ENCODE measurements at places on chromosomes 7 and 10.

GRCh38 chr7:919924-920341 is 34.5 kb downstream of the ADAP1 start:
- DNase-seq = peak; percentile 3

GRCh38 chr10:79431891-79432831 is 13.3 kb downstream of the ZCCHC24 start:
- DNase-seq = no peak

DNA sequence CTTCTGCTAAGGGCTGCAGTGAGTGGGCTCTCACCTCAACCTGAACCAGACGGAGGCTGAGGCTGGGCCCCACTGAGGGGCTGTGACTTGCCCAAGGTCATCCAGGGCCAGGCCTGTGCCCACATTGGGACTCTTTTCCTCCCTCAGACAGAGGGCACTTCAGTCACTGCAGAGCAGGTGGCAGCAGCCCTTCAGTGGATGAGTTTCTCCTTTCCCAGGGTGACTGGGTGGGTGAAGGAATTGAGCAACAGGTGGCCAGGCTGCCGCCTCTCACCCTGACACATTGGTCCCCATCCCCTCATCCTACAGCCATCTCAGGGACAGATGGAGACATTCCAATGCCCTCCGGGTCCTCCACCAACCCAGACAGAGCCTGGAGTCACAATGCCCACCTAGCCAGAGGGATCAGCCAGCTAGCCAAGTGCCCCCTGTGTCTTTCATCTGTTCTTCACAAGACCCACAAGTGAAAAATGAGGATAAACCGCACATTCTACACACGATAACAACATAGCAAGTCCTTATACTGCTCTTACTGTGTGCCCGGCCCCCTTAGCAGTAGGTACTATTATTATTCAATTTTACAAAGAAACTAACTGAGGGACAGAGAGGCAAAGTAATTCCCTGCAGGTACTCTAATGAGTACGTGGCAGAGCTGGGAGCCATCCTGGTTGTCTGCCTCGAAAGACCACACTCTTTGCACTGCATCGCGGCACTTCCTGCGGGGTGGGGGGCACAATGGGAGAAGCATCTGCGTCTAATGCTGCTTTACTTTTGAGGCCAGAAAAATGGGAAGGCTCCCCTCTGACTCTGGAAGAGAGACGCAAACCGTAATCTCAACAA is 1.7 kb upstream of the SLC18A3 start:
- no peak for DNase-seq

DNA sequence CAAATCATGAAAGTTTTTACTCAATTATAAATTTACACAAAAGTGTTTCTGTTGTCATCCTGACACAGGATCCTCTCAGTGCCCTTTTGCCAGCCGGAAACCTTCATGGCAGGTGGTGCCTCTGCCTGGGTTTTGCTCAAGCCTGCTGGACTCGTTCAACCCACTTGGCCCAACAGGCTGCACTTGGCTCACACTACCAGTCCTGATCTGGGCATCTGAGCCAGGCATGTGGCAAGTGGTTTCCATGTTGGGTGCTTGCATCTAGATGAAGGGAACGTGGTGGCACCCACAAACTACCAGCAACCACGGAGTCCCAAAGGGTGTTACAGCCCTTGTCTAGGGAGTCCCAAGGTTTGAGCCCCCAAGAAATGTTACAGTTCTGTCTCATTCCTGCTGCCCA is 162.3 kb upstream of the CSTF2T start:
- DNase-seq = no peak

GRCh38 chr10:20712774-20713173 is 184.3 kb downstream of the NEBL start:
- DNase-seq = no peak

- peak; percentile 63 for DNase-seq
Measured at GRCh38 chr7:128381161-128381821, 19.8 kb upstream of the PRRT4 start.

DNA sequence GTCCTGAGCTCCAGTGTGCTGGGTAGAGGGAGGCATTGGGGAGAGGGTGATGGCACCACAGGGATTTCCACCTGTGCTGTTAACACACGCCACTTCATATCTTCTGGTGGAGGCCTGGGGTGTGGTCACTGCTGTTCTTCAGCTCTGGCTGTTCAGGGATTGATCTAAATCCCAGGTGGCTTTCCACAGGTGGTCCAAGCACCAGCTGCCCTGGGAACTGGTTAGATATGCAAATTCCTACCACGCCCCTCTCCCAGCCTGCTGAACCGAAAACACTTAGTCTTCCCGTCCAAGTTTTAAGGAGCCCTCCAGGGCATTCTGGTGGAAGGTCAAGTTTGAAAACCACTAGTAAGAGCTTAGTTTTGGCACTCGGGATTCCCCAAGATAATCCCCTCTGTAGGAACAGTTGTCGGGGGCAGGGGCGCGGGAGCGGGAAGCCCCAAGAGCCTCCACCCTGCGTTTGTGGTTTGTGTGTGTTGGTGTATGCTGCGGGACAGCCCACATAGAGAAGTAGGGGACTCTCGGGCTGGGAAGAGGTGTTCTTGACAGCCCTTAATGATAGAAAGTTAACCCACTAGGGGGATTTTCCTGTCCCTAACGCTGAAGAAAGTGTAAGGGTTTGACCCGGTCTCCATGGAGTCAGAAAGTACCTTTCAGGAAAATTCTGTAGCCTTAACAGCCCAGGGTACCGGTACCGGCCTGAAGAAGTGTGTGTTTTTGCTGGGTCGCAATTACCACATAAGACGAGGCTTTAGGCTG is 5.1 kb downstream of the DEPP1 start:
- no peak for DNase-seq

- DNase-seq = no peak
Measured at GRCh38 chr10:32940321-32941301, 17.4 kb downstream of the ITGB1 start.

DNA sequence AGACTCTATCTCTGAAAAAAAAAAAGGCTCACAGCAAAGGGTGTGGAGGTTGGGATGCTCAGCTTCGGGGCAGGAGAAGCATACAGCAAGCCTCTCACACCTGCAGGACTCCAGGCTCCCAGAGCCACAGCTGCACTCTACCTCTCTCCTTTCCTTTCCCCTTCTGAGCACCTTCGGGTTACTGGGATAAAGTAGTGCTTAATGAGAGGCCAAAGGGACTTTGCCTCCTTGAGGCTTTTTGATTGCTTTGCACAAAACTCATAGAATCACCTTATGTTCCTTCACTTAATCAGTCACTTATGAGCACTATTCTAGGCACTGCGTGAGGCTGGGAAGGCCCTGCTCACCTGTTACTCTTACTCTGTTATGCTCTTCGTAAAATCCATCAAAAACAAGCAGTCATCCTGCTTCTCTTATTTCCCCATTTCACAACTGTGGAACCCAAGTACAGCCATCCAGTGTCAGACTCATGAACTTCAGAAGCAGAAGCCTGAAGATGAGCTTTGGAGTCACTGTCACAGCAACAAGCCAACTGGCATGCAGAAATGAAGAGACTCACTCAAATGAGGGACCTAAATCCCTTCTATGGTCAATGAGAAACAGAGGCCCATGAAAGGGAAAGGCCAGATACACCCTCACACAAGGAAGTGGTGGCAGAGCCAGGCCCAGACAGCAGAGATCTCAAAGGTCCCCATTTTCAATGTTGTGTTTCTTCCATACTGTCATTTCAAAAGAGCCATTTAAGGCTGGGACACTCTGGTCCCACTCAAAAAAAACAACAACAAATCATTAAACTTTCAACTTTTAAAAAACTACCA is 205.4 kb downstream of the KCNMA1 start:
- no peak for DNase-seq

- DNase-seq = no peak
Measured at GRCh38 chr7:132901241-132901640, 180.6 kb downstream of the CHCHD3 start.

- no peak for DNase-seq
Measured at GRCh38 chr7:38057829-38058228, 120.2 kb upstream of the STARD3NL start.

- DNase-seq = no peak
Measured at GRCh38 chr10:37146443-37146842, 21.0 kb downstream of the ANKRD30A start.

DNA sequence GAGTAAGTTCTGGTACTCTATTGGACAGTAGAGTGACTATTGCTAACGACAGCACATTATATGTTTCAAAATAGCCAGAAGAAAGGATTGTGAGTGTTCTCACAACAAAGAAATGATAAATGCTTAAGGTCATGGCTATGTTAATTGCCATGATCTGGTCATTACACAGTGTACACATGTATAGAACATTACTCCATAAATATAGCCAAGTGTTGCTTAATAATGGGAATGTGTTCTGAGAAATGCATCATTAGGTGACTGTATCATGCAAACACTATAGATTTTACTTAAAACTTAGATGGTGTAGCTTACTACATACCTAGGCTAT is 19.6 kb downstream of the EPC1 start:
- no peak for DNase-seq

DNA sequence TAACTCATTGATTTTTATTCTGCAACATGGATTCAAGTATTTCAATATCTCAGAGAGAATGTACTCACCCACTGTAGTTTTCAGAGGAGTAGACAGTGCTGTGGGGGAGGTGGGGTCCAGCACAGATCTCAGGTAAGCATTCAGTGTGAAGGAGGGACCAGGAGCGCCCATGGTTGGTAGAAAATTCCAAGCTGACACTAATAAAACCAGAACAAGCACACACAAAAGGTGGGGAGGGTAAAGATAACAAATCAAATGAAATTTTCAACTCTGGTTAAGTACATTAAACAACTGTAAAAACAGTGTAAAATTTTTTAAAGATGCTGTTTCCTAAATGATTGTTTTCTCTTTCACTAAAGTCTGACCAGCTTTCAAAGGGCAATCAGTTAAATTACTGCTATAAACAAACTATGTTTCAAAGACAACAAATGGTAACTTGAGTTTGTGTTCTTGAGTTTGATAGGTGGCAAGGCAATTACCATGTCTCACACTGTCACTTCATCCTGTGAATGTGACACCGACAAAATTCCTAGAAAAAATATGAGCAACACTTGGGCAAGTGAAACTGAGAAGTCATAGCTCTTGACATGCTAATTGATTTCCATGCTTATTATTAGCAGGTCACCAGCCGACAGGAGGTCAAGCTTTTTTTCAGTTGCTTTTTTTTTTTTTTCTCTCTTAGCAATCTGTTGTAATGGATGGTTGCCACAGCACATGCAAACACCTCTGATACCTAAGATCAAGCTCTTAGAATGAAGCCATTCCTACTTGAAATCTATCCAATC is 205.8 kb upstream of the SLC26A5 start:
- DNase-seq = no peak

GRCh38 chr7:40760293-40760964 is 625.6 kb downstream of the SUGCT start:
- no peak for DNase-seq

DNA sequence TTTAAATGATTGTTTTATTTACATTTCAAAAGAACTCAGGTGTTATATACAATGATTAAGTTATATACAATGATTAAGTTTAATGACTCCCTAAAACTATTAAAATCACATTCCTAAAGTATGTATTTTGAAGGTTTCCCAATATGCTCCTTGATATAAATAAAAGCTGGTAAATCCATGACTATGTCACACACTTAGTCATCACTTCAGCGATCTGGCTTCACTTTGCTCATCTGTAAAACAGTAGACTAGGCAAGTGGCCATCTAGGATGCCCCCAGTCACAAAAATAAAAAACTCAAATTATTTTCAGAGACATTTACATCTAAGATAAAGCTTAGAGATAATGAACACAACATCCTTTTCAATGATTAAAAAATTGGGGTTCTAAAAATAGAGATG is 10.8 kb downstream of the ICA1 start:
- DNase-seq = no peak

GRCh38 chr10:105964009-105964408 is 1200.5 kb downstream of the SORCS1 start:
- no peak for DNase-seq

DNA sequence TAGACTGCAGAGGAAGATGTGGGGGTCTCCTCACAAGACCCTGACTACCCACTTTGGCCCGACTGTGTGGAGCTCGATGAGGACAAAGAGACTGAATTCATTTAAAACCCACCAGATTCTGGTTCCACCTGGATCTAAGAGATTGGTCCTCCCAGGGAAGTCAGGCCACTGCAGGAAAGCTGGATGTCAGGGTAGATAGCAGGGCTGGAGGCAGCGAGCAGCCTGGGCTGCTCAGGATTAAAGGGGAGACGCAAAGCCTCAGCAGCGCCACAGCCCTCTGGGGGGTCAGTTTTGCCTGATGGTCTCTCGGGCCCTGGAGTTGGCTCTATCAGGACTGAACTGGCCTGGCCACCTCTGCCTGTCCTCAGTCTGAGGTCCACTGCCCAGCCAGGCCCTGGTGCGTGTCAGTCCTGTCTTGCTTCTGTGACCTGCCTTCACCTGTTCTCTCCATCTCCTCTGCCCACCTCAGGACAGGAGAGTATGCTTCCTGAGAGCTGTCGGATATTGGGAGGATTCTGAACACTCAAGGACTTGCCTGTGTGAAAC is 12.2 kb upstream of the KLRG2 start:
- no peak for DNase-seq

GRCh38 chr7:98807068-98808048 is 62.5 kb downstream of the TMEM130 start:
- DNase-seq = no peak

DNA sequence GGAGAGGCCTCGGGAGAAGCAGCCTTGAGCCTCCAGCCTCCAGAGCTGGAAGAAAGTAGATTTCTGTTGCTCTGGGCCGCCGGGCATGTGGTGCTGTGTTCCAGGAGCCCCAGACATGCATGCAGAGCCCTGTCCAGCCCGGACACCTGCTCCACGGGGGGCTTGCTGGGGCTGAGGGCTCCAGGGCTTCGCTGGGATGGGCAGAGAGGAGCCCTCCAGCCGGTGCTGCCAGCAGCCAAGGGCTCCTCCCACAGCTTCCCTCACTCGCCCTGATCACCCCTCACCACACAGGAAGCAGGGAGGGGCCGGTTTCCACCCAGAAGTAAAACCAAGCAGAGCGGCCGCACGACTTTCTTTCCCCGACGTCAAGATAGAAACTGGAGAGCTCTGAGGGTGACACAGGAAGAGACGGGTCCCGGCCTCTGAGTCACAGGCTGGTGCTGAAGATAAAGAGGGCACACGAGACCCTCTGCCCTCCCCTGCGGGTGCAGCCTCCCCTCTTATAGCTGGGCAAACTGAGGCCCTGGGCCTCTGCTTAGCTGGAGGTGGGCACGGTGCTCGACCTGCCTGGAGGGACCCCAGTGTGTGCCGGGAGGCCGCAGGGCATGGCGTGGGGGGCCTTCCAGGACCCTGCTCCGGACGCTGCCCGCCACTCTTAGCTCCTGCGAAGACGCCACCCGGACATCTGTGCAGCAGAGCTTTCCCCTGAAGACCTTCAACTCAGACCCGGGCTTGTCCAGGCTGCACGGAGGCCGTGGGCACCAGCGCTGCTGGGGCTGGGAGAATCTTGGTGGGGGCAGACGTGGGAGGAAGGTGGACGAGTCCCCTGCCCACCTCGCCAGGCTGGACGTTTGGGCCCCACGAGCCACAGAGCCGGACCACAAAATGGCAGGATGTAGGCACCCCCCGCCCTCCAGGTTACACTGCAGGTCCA is 31.1 kb downstream of the ADAP1 start:
- peak; percentile 96 for DNase-seq

- peak; percentile 94 for DNase-seq
Measured at GRCh38 chr7:100852048-100852872, at the start of gene SLC12A9. Gene SLC12A9, plus strand, starts transcription at chr7:100852713. Its CDS starts 1,485 bp downstream, at chr7:100854198.
